ENCODE measurements at places on chromosomes 12 and 14.

DNA sequence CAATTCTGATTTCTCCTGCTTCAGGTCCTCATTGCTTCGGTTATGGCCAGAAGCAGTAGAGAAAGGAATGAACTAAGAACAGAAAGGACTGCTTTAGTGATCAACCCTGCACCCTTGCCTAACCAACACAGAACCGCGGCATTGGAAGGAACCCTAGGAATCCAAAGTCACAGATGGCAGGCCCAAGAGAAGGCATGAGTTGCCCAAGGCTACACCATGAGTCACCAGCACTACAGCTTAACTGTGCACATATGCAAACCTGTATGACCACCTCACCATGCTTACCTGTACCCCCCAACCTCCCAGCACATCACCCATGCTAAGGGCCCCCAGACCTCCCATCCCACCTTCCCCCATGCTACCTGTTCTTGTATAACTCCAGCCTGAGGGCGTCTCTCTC lies 25.9 kb upstream of the BLTP3B start:
- DNase-seq, result no peak

DNA sequence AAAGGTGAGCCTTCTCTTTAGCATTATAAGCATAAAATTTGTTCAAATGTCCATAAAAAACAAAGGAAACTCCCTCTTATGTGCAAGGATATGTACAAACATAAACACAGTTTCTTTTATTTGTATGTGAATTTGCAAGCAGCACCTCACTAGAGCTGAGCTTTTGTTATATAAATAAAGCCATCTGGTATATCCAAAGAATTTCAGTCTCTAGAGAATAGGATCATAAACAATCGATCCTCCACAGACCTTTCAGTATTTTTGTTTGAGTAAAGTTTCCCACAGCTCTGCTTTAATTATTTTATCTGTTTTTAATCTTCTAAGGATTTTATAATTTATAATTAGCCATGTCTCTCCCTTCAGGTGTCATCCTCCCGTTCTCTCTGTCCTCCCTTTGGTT lies 89.2 kb downstream of the OTOGL start:
- DNase-seq, result no peak

- no peak for DNase-seq
These were observed 94.2 kb downstream of the DDX51 start for GRCh38 chr12:132049876-132050275.

DNA sequence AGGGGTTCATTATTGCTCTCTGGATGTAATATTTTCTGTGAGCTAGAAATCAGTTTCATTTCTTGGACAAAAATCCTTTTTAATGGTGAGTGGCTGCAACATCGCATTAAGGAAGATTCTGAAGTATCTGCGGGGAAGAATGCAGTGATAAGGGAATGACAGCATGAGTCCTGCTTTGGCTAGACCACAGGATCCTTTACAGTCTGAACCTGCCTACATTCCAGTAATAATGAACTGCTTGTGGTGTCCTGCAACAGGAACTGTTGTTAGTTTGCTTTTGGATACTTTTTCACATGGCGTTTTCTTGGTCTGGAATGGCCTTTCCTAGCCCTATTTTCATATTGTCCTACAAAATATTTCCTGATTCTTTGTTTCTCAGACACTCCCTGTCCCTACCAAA lies 15.7 kb downstream of the MDM2 start:
- no peak for DNase-seq

DNA sequence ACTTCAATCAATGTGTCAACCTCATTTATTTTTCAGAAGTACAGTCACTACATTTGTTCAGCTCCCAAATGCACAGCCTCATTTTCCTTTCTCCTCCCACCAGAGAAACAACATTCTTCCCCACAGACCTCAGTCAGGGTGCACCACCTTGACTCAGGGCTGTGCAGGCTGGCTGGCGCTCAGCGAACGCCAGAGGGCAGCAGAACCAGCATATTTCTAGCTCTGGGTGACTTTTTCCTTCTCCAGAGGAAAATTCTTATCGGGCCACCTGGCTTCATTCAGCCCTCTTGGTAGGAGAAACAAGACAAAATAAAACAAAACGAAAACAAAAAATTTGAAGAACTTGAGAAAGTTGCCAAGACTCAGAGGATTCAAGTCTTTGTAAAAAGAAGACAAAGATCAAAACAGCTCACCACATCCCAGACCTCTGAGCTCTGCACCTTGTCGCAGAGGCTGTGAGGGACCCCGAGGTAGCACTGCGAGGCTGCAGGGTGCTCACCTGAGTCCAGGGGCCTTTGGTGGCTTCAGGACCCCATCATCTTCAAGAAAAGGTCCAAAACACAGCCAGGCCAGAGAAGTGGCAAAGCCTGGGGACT lies 33.7 kb downstream of the PAH start:
- DNase-seq, result no peak

DNA sequence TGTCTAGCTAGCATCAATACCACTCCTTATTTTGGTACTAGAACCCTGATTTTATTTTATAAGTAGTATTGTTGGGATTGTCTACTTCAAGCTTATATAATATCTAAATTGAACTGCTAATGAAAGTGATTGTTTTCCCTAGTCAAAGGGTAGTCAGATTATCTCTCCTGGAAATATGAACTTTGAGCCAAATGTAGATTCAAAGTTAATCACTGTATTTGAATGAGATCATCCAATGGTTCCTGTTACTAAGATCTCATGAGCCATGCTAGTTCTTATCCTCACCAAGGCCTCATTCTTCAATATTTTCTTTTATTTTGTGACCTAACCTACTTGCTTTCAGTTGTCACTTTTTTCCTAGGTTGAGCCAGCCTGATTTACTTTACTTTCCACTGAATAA lies 276.7 kb downstream of the RASSF9 start:
- no peak for DNase-seq

- DNase-seq, result no peak
These were observed 14.1 kb downstream of the COQ10A start for GRCh38 chr12:56280849-56281248.

GRCh38 chr14:52553002-52553670 lies 500 bp downstream of the GPR137C start:
- DNase-seq, result no peak

GRCh38 chr12:128393346-128393745 lies 126.4 kb downstream of the TMEM132C start:
- no peak for DNase-seq

DNA sequence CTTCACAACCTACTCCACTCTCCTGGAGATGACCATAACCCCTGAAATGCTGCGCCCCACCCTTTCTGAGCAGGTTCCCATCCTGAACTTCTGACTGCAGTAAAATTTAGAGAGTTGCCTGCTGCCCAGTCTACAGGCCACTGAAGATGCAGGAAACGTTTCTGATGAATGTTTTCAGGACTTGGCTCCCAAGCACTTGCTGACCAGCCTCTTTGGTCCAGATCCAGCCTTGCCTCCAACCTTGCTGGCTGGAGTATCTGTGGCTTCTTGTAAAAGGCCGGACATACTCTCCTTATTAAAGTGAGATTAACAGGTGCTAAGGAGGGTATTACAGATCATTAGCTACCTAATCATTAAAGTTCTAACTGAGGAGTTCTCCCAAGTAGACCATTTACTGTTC lies 70.3 kb upstream of the STXBP6 start:
- DNase-seq, result no peak

- no peak for DNase-seq
These were observed 51.7 kb upstream of the FERMT2 start for GRCh38 chr14:53002576-53002975.

DNA sequence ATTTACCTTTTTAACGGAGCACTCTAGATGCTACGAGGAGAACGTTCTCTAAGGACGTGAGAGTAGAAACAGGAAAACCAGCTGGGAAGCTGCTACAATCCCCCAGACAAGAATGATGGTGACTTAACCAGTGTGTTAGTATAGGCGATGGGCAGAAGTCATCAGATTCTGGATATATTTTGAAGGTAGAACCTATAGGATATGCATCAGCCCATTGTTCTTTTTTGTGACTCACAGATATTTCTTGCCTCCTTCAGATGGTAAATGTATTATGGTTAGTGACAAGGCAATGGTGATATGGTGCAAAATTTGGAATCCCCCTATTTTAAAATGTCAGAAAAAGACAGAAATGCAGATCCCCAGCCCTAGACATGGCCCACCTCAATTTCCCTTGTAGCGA lies 258.2 kb downstream of the PHLDA1 start:
- DNase-seq, result no peak

GRCh38 chr14:95311752-95312151 lies 8.0 kb downstream of the CLMN start:
- no peak for DNase-seq

GRCh38 chr12:39252628-39253027 lies 190.3 kb downstream of the KIF21A start:
- DNase-seq, result no peak

GRCh38 chr12:119902084-119902509 lies 25.0 kb upstream of the CIT start:
- peak; percentile 54 for DNase-seq

GRCh38 chr12:103279444-103279843 lies 216.3 kb downstream of the C12orf42 start:
- no peak for DNase-seq

GRCh38 chr12:2998789-2999264 lies 39.6 kb downstream of the TEAD4 start:
- DNase-seq, result no peak

DNA sequence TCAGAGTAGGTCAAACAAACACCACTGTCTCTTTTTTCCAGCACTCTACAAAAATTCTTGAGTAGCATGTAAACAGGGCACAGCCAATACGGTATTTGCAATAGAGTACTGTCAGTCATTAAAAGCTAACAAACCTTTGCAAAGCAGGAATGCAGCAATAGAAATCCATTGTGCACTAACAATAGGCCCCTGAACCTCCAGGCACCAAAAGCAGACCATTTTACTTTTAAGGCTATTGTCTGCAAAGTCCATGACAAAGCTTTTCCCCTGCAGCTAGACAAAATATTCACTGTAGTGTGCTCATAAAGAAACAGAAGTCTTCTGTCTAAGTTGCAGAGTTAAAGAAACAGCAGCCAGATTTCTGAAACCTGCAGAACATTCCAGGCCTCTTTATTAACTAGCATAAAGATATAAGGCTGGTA lies 191.9 kb downstream of the SOX5 start:
- no peak for DNase-seq

DNA sequence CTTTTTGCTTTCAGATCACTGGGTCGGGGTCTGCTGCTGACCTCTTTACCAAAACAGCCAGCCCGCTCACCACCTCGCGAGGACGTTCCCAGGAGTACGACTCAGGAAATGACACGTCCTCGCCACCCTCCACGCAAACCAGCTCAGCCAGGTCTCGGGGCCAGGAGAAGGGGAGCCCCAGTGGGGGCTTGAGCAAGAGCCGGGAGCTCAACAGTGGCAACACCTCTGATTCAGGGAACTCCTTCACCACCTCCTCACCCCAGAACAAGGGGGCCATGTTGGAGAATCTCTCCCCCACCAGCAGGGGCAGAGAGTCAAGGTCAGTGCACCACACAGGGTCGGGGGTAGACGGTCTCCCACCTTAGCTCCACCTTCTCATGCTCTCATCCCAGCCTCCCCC lies 33.4 kb upstream of the HSPB8 start:
- no peak for DNase-seq

- DNase-seq, result no peak
These were observed 117.3 kb upstream of the ARID2 start for GRCh38 chr12:45612044-45612794.

DNA sequence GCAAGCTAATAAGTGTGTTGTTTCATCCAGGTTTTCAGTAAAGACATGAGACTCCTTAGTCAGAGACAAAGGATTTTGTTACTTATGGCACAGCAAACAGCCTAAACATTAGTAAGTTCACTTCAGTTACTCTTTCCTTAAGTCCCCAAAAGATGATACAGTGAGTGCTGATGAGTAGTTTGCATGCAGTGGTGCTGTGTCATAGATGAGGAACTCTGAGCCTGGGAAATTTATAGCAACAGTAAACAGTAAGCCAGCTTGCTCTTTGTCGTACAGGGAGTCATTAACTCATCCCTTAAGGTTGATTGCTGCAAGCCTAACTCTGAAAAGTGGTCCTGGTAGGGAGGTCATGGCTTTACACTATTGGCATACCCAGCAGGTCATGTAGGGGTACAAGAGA lies 208.6 kb upstream of the OR4E1 start:
- no peak for DNase-seq

GRCh38 chr12:1564067-1564466 lies 30.3 kb downstream of the FBXL14 start:
- DNase-seq, result no peak

DNA sequence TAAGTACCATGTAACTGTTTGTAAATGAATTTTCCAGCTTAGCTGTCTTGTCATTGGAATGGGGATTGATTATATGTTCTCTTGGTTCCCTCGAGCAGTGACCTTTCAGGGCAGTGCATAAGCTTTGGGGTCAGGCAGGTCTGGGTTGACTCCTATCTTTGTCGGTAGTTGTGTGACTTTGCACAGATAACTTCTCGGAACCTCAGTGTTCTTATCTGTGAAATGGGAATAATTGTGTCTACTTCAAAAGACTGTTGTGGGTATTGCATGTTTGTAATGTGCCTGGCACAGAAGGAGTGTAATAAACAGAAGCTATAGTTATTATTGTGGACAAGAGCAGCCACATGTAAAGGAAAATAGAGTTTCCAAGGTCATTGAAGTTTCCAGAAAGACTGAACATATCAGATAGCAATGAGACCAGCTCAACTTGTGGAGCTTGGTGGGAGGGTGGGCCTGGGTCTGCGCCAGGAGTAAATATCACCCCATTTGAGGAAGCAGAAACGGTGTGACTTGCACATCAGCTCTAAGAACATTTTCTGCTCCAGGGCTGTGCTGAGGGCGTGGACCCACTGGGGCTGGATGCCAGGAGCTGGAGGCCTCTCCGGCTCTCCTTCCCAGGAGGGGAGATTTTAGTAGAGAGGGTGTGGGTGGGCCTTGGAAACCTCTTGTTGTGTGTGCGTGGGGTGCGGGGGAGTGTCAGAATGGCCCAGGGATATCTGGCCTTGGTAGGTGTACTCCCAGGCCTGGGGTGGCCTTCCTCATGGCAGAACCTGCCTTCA lies 19.7 kb downstream of the FOS start:
- DNase-seq, result no peak

GRCh38 chr14:98189511-98189910 lies 1082.5 kb downstream of the BCL11B start:
- DNase-seq, result peak; percentile 40

DNA sequence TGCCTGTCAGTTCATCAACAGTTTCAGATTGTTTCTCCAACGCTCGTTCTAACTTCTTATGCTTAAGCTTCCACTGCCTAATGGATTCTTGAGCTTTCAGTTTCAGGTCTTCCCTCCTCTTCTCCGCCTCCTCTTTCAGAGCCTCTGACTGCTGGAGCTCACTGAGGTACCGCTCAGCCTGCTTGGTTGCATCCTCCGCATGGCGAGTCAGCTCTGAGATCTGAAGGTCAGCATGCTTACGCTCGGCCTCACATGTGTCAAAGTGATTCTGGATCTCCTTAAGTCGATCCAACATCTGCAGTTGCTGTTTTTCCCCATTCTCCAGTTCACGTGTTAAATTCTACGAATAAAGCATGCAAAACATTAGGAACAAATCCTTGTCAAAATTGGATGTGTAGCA lies 148.8 kb downstream of the CEP128 start:
- DNase-seq, result no peak

- no peak for DNase-seq
These were observed 56.7 kb downstream of the BTBD7 start for GRCh38 chr14:93276031-93276716.

All from activated CD8-positive, alpha-beta memory T cell treated with anti-CD3 and anti-CD28 coated beads for 4 hours (primary cell).